Stimulated activated CD8-positive, alpha-beta memory T cell treated with anti-CD3 and anti-CD28 coated beads, Interleukin-7, amount 100 ng/mL, for 1 hour (primary cell): ENCODE measurements at places on chromosomes 16 and 17.

GRCh38 chr17:71679832-71680231, 441.0 kb upstream of the SOX9 start:
- DNase-seq = no peak

DNA sequence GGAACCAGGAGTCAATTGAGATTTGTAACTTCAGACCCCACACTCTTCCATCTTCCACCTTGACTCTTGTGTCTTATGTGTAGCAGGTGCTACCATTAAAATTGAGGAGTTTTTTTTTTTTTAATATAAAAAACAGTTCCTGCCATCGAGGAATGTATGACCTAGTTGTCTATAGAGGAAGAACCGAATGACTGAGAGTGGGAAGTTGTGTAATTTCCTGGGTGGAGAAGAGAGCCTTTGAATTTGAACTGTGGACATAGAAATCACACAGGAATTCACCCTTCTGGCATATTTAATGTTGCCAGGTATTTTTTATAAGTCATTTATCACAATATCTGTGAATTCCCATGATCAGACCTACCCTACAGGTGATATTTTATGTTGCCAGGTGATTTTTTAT, 22.0 kb downstream of the SP2 start:
- no peak for DNase-seq

- no peak for DNase-seq
These were observed 25.6 kb downstream of the MSI2 start for GRCh38 chr17:57281887-57282286.

- no peak for DNase-seq
These were observed 47.9 kb downstream of the RABEP1 start for GRCh38 chr17:5329784-5330557.

GRCh38 chr17:7444682-7445618, at the start of gene CHRNB1:
Gene CHRNB1, plus strand, starts transcription at chr17:7445061. Its CDS starts 67 bp downstream, at chr17:7445128.
- DNase-seq = no peak
